CD4-positive, alpha-beta T cell treated with Interleukin-2 at 100 ng/mL for 4 hours (primary cell): ENCODE measurements at places on chromosomes 4 and X.

DNA sequence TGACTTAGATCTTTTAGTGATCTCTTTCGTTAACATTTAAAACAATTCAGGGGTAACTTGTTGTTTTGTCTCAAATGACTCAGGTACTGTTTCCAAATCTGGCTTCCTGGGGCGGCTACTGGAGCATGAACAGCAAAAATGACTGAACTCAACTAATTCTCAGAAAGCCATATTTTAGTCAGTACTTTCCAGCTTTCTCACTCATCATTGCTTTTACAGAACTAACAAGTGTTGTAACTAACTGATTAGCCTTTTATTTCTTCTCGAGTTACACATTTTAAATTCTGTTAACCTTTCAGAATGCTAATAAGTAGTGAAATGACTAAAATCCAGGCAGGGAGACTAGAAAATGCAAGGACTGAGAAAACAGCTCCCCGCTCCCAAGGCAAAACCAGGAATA, 55.3 kb downstream of the JADE3 start:
- no peak for DNase-seq

DNA sequence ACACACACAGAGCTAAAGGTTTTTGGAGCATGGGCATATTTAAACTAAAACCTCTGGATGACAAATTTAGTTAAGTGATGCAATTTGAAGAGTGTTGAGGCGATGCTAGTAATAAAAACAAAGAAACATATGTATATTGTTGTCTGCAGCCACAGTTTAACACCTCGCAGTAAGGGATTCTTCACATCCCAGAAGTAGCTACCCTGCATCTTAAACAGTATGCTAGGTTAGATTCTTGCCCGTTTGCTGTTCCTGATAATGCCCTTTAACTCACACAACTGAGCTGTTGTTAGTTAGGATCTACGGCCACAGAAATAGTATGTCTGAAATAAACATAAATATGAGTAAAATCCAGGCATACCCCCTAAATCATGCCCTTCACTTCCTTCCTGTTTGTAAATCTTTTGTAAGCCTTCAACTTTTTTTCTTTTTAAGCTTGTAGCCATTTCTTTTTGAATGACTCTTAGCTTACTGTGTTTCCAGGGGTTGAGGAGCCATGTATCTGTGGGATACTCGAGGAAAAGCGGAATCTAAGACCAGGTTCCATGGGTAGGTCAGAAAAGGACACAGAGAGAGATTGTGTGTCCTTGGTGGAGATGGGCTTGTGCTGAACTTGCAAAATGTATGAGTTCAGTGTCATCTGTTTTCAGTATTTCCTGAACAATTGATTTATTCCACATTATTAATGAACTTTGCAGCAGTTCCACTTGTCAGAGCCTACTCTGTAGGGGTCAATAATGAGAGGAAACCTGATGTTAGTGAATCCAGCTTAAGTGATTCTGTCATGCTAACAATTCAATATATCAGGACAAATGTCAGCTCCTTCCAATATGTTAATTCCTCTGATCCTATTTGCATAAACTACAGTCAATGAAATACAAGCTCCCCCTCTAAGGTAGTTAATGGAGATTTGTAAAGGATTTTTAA, 349.6 kb downstream of the GPAT3 start:
- DNase-seq, result no peak

GRCh38 chr4:79823148-79823763, 249.8 kb downstream of the ANTXR2 start:
- no peak for DNase-seq

- no peak for DNase-seq
Observed at GRCh38 chrX:24285082-24285481, 28.8 kb downstream of the SUPT20HL2 start.

GRCh38 chr4:82515705-82516104, 46.1 kb downstream of the TMEM150C start:
- DNase-seq, result no peak

DNA sequence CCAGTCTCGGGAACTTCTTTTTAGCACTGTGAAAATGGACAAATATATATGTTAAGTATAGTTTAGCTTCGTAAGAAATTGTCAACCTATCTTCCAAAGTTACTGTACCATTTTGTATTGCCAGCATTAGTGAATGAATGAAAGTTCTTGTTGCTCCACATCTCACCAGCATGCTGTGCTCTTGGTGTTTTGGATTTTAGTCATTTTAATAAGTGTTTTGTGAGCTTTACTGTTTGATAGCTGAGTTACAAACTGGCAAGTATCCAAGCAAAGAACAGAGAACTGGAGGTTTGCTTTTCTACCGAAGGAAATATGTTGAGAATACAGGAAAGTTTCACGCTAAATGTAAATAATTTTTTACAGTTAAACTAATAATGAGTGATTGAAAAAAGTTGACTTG, 33.0 kb downstream of the SNCA start:
- no peak for DNase-seq

DNA sequence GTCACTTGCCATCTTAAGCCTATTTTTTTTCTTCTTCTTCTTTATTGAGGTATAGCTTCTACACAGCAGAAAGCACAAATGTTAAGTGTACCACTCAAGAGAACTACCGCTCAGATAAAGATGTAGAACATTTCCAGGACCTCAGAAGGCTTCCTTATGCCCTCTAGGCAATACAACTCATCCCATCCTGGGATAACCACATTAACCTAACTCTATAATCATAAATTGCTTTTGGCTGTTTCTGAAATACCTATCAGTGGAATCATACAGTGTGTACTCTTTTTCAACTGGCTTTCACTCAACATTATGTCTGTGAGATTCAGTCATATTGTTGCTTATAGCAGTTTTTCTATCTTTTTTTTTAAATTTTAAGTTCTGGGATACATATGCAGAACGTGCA, 51.7 kb downstream of the ARFIP1 start:
- no peak for DNase-seq

DNA sequence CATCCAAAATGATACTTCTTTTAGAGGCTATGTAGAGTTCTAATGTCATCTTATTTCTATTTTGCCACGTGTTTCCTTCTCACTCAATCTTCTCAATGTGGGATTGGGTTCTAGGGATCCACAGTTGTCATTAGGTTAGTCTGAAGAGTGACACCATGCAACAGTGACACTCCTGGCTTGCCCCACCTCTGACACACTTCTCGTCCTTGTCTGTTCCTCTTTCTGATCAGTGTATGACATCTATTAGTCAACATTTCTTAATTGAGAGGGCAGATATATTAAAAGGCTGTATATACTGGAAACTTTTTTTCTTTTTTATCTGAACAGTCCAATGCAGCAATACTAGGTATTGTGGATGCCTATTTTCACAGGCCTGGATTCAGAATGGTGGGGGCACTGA, 67.6 kb upstream of the GYPA start:
- DNase-seq, result no peak

GRCh38 chr4:118265312-118266144, 87.3 kb downstream of the PRSS12 start:
- no peak for DNase-seq

GRCh38 chrX:105876658-105877057, 54.3 kb downstream of the NRK start:
- DNase-seq, result no peak

DNA sequence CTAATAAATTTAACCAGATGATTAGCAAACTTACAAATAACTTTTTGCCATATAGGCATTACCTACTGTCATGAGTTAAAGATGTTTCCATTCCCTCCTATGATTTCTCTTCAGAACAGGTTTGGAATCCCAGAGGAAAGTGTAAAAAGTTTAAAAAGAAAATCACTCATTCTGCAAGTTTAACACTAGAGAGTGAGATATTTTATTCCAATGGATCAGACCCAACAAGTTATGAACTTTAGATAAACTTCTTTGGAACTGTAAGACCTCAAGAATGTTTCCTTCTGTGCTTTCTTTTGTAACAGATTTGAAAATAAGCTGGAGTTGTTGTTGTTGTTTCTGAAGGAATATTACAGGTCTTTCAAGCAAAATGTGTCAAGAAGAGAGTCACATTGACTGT, 51.6 kb downstream of the PPP3CA start:
- no peak for DNase-seq

DNA sequence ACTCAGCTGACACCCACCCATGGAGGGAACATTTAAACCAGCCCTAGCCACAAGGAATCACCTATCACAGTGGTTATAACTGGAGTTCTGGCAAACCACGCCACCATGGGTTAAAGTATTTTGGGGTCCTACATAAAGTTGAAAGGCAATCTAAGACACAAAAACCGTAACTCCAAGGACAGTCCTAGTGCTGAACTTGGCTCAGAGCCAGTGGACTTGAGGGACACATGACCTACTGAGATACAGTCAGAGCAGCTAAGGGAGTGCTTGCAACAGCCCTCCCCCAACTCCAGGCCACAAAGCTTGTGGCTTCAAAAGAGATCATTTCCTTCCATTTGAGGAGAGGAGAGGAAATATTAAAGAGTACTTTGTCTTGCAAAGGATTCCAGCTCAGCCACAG, 300.5 kb downstream of the FGF13 start:
- DNase-seq, result no peak

DNA sequence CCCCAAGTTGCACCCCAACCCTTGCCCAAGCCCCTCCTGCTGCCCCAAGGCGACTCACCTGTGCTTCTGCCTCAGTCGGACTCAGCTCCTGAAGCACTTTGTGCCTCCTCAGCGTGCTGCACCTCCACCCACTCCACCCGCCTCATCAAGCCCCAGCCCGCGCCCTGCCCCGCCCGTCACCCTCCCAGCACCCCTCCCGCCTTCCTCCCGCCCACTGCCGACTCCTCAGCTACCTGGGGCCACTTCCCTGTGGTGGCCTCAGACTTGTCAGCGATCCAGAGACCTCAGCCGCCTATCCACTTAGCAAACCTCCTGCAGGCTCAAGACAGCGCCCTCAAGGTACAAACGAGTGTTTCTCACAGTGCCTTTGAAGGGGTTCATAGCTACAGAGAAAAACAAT, 19.6 kb upstream of the IQCM start:
- DNase-seq, result no peak

GRCh38 chr4:158599150-158599549, 72.5 kb downstream of the C4orf46 start:
- DNase-seq, result no peak

DNA sequence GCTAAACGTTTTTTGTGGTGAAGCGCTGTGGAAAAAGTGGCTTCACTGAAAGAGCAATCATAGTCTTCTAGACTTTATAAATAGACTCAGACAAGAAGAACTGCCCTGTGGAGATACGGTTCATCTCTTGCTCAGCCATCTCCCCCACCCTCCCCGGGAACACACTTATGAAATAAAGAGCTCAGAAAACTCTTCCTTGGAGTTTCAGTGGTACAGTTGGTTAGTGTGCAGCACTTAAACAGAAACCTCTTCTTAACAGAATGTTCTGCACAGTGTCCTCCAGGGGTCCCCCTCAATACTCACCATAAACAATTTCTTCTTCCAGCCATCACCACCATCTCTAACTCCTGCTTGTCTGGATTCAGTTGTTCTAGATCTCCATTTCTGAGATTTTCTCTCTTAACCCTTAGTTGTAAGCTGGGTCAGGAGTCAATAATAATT, 313.0 kb downstream of the ARHGAP10 start:
- peak; percentile 33 for DNase-seq

- no peak for DNase-seq
Observed at GRCh38 chr4:98470831-98471230, 187.6 kb downstream of the TSPAN5 start.

DNA sequence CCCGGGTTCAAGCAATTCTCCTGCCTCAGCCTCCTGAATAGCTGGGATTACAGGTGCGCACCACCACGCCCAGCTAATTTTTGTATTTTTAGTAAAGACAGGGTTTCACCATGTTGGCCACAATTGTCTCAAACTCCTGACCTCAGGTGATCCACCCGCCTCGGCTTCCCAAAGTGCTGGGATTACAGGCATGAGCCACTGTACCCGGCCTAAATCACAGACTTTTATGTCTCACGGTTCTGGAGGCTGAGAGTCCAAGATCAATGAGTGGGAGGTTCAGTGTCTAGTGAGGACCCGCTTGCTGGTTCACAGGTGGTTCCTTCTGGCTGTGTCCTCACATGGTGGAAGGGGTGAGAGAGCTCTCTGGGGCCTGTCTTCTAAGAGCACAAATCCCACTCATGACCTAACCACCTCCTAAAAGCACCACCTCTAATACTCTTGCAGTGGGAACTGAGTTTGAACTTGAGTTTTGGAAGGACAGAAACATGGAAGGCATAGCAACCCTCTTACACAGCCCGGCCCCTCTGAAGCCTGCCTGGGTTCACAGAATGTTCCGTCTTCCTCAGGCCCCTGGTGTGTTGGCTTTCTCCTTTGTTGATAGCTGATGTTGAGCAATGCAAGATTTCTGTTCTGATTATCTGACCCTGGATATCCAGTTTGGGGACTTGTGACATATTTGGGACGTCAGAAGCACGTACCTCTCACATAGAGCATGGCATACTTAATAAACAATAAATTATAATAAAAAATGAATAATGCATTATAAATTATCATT, 1.9 kb upstream of the AKAP17A start:
- no peak for DNase-seq

- DNase-seq, result no peak
Observed at GRCh38 chr4:145580906-145581305, 38.3 kb upstream of the MMAA start.

GRCh38 chr4:34486461-34487363, 1757.6 kb downstream of the ARAP2 start:
- DNase-seq, result no peak

- DNase-seq, result peak; percentile 4
Observed at GRCh38 chr4:60201052-60201673, 999.0 kb upstream of the ADGRL3 start.
